Activated T-cell treated with anti-CD3 and anti-CD28 coated beads for 48 hours (primary cell): ENCODE measurements at places on chromosomes 16 and 17.

DNA sequence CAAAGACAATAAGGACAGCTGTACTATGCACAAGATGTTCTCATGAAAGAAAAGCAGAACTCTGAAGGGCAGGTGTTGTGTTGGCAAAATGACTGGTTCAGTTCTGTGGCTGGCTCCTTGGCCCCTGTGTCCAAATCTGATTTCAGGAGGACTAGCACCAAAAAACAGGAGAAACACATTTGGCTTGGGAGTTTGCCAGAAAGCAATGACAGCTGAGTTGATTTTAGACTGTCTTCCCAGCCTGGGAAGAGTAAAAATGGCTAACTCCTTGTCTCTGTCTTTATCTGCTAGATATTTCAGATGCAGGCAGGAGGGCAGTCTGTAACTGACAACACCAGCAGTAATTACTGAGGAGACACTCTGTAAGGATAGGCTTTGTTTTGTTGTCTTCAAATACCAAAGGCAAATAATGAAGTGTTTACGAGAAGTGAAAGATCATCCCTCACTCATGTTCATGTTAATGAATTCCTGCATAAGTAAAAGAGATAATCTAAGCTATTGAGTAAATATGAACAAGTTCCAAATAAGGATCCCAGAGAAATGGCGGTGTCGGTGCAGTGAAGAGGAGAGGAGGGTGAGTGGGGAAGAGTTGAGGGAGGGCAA, 989.0 kb downstream of the CDH11 start:
- DNase-seq = no peak

DNA sequence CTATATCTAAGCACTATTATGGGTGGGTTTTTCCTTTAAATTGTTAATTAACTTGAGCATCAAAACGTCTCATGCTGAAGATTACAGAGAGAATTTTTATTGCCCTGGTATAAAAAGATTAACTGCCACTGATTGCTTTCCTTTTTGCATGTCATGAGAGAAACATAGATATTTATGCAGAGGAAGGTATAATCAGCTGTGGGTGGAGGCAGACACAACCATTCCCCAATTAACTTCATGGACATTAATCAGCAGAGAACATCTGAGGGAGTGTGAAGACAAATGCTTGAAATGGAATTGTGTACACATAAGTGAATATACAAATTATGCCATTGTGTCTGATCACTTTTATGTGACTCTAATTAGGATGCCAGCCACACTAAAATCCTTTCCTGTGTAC, 115.2 kb upstream of the CPHXL start:
- DNase-seq = no peak

GRCh38 chr17:33779234-33779591, 475.9 kb upstream of the CCL2 start:
- DNase-seq = peak; percentile 12

- DNase-seq = no peak
Observed at GRCh38 chr17:61770752-61771533, 92.4 kb downstream of the BRIP1 start.

GRCh38 chr17:80036715-80037477, 454 bp downstream of the CCDC40 start:
- peak; percentile 8 for DNase-seq

DNA sequence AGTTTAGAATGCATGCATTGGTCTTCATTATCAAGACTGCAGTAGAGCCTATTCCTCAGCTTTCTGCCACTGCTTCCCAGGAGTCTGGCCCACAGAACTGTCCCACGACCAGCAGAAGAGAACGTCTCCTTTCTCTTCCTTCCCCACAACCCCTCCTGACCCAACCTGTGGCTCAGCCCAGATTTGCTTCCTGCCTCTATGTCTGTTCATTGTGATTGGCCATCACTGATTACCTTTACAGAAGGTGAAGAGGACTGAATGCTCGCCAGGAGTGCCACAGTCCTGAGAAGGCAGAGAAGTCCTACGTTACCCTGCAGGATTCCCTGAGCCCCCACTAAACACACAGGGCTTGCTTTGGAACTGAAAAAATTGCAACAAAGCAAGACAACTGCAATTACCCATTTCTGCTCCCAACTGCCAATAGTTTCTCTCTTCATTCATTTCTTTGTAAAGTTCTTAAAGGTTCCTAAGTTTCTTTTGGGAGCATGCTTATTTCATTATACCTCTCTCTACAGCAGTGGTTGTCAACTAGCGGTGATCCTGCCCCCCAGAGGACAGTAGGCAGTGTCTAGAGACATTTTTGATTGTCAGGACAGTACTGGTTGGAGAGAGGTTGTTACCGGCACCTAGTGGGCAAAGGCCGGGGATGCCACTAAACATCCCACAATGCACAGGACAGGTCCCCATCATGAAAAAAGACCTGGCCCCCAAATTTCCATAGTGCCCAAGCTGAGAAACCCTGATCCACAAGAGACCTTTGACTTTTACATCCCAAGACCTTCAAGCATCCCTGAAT, 4.5 kb upstream of the NAT9 start:
- DNase-seq = no peak

DNA sequence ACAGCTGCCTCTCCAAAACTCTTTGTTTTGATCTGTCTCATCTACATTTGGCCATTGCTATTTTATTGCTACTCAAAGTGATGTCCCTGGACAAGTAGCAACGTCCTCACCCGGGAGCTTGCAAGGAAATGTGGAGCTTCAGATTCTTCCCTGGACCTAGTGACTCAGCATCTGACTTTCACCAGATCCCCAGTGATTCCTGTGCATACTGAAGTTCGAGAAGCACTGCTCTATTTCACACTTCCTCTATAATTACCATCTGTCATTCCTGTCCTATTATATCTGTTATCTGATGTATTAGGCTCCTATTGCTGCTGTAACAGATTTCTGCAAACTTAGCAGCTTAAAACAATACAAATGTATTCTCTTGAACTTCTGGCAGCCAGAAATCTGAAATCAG, 28.5 kb upstream of the VAT1L start:
- DNase-seq = no peak

DNA sequence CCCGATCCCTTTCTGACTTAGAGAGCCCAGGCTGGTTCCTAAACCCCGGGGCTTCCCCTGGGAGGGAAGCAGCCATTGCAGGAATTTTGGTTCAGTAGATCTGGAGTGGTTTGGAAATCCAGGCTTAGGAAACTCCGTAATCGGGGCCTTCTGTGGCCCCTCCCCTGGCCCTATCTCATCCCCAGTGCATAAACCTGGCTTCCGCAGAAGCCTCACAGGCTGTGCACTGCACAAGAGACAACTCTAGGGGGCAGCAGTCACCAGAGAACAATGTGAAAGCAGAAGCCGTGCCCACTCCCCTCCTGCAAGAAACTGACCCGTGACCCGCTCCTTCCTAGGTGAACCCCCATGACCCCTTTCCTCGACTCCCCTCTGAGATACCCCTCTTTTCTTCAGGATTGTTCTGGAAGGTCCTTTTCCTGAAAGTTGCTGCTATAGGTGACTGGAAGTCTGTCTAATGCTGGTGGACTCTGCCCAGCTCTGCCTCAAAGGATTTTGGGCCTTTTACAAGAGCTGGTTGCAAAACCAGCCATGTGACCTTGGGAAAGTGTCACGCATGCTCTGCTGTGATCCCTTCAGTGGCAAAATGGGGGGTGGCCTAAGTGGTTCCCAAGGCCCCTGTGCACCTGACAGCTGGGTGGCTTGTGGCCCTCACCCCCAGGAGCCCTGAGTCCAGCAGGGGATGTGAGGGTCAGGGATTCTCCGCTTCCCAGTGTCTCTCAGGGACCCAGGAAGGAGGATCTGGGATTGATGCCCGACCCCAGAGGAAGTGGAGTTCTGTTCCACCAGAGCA, 14.4 kb downstream of the GUCY2D start:
- peak; percentile 51 for DNase-seq

GRCh38 chr17:57465610-57466009, 209.3 kb downstream of the MSI2 start:
- DNase-seq = no peak

GRCh38 chr17:58082341-58082869, 814 bp upstream of the DYNLL2 start:
- no peak for DNase-seq

DNA sequence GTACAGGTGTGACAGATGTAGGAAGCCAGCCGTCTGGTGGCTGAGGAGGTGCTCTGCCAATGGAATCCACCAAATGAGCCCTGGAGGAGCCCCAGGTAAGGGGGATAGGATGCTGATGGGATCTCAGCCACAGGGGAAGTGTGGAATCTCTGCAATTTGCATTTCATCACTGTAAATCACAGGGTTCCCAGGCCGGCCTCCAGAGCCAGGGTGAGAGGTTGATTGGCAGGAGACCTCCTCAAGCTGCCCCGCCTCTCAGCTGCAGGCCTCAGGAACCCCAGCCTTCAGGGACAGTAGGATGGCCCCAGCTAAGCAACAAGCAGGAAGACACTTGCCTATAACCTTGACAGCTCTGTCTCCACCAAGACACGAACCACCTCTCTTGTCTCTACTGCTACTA, 39.4 kb downstream of the RTN4RL1 start:
- no peak for DNase-seq

- DNase-seq = no peak
Observed at GRCh38 chr17:77865716-77866115, 92.8 kb upstream of the TNRC6C start.

- DNase-seq = no peak
Observed at GRCh38 chr16:62149631-62150030, 113.4 kb upstream of the CDH8 start.

- DNase-seq = no peak
Observed at GRCh38 chr17:10073941-10074340, 124.5 kb downstream of the GAS7 start.

DNA sequence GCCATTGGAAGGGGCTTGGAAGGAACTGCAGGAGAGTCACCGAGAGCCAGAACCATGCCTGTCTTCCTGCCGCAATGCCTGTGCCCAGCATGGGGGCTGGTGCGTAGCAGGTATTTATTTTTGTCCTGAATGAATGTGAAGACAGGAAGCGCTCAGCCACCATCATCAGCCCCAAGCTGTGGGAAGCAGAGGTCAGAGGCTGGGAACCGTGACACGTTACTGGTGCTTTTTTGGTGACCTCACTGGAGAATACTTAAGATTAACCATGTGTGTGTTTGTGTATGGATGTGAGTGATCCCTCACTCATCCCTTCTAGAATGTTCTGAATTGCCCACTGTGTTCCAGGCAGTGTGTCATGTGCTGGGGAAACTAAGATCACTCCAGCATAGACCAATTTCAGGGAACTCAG, 343.8 kb downstream of the SNX29 start:
- no peak for DNase-seq

DNA sequence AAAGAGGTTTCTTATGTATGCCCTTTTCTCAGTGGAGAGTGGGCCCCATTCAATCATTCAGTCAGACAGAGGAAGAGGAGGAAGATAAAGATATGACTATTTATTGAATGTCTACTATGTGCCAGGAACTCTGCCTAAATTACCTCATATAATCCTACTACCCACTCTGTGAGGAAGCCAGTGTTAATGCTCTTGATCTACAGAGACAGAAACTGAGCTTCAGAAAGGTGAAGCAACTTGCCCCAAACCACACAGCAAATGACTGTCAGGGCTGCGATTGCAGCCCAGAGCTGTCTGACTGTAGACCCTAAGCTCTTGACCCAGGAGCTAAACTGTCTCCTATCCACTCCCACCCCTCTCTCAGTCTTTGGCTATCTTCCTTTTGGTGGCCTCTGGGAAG, 8.4 kb downstream of the SRCIN1 start:
- DNase-seq = no peak

GRCh38 chr17:42459801-42460281, 1.2 kb downstream of the ATP6V0A1 start:
- no peak for DNase-seq

- no peak for DNase-seq
Observed at GRCh38 chr17:58052407-58052806, 30.8 kb upstream of the DYNLL2 start.

DNA sequence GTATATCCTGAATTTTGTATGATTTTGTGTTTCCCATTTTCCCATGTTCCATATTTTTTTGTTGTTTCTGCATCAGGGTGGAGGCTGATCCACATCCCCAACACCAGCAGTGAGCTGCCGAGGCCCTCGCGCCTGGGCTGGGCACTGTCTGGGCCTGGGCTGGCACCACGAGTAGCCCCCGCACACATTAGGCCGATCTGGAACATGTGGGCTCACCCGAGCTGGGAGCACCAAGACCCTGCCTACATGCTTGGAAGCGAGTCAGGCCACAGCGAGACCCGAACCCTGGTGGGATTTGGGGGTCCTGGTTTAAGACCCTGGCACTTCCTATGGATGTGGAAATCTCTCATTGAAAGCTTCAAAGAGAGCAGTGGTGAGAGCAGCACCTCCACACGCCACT, 8.5 kb downstream of the KCTD5 start:
- no peak for DNase-seq

- no peak for DNase-seq
Observed at GRCh38 chr17:74959826-74960515, 12.6 kb downstream of the HID1 start.
